Activated naive CD8-positive, alpha-beta T cell treated with anti-CD3 and anti-CD28 coated beads, Interleukin-2, amount 10 ng/mL, durations not matched to agents 7 days and 5 days (primary cell): ENCODE measurements at places on chromosomes 11 and 22. TPM values are rescaled to one million over a fixed set of nuclear protein-coding genes. Genes with fewer than 3 reads are reported as not detected.

Gene BTBD18
- total RNA-seq: not detected

GRCh38 chr11:96620464-96621044, 230.7 kb downstream of the JRKL start:
- no peak for DNase-seq

Gene OR8G1
- total RNA-seq: not detected

- no peak for DNase-seq
These were observed 4.7 kb downstream of the MPEG1 start for GRCh38 chr11:59207988-59208451.

Gene SMPD1
- total RNA-seq: 40.7 TPM

- DNase-seq: no peak
These were observed 278.2 kb downstream of the TBC1D22A start for GRCh38 chr22:47040486-47041270.

- no peak for DNase-seq
These were observed 12.8 kb upstream of the HYLS1 start for GRCh38 chr11:125874556-125875124.

DNA sequence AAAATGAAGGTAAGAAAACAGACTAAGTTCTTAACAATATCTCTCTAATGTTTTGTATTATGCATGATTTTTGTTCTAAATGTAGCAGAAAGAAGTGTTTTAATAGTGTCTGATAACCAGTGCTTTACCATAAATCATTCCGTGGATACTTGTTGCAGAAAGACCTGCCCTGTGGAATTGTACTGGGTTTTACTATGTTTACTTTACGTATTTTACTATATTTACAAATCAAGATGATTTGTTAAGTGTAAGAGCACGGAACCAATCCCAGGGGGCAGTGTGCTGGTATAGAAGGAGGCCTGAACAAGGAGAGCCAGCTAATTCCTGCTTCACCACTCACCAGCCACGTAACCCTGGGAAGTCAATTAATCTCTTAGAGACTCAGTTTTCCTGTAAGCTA, 1.4 kb downstream of the HTR3B start:
- DNase-seq: no peak

DNA sequence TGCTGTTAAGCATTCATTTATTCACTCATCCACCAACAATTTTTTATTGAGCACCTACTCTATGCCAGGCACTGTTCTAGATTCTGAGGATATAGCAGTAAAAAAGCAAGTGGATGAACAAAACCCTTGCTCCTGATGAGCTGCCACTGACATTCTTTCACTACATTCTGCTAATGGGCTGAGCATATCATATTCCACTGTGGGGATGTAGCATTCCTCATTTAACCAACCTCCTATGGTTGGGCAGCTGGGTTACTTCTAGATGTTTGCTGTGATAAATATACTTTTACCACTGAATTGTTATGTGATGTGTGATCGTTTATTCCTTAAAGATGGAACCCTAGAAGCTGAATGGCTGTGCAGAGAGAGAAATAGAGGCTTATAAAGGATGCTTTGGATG, 176.9 kb downstream of the MN1 start:
- DNase-seq: no peak

- DNase-seq: no peak
These were observed 29.2 kb upstream of the KCNA4 start for GRCh38 chr11:30045921-30046577.

GRCh38 chr11:122745111-122745510, 89.6 kb downstream of the UBASH3B start:
- no peak for DNase-seq
